ENCODE measurements at places on chromosomes 7 and 10.
A peak's percentile ranks its signal among the peaks of the same experiment; 100 is the strongest.

- no peak for DNase-seq
These were observed 1292.0 kb downstream of the XPNPEP1 start for GRCh38 chr10:108631332-108631731.

GRCh38 chr10:836782-837181, 94.7 kb downstream of the LARP4B start:
- DNase-seq = no peak

GRCh38 chr7:151125470-151125845, 39.2 kb downstream of the AGAP3 start:
- DNase-seq = no peak

DNA sequence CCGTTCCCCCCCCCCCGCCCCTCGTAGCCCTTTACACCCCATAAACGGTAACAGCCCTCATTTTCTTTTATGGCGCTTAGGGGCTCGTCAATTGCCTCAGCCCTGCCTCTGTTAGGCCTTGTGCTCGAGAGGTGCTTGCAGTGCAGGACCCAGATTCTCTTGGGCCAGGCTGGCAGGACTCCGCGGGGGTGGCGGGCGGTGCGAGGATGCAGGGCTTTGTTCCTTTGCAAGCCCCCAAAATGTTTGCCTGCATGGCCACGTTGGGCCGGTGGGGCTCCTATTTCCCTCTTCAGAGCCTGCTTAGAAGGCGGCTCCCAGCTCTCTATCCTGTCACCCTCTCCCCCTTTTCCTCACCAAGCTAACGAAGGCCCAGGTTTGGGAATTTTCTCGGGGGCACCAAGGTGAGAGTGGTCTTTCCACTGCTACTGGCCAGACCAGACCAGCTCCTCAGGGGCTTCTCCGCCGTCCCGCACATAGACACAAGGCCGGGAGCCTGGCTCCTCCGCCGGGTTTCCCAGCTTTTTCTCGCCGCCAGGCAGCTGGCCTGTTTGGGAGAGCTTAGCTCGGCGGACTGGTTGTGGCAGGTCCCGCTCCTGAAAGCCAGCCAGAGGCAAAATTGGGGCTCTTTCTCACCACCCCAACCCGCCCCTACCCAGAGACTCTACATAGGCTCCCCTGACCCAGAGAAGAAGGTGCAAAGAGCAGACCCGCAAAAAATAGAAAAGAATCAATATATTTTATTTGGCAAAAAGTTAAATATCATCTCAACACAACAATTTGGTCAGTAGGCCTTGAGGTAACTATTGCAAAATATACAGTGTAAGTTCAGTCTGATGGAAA, 3.4 kb downstream of the HOXA9 start:
- peak; percentile 55 for DNase-seq

- DNase-seq = no peak
These were observed 9.8 kb downstream of the LARP4B start for GRCh38 chr10:921471-922414.

- DNase-seq = no peak
These were observed 8.8 kb downstream of the LYZL1 start for GRCh38 chr10:29297678-29298077.

- DNase-seq = peak; percentile 8
These were observed 11.4 kb downstream of the CDHR3 start for GRCh38 chr7:105974471-105974870.

DNA sequence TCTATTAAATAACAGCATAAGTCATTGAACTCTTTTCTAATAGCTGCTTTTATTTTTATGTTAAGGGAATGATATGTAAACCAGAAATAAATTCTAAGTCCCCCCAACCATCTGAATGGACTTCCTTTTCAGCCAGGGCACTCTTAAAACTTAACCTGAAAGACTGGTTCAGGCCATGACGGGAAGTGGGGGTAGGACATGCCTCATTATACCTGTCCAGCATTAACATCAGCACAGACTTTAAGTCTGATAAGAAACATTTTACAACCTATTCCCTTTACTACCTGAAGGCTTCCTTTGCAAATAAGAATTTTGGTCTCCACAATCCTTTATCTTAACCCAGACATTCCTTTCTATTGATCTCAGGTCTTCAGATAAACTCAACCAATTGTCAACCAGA, 56.0 kb upstream of the CYP2C18 start:
- DNase-seq = no peak

GRCh38 chr7:42064534-42064933, 172.5 kb downstream of the GLI3 start:
- DNase-seq = no peak

- no peak for DNase-seq
These were observed 60.8 kb downstream of the RAB18 start for GRCh38 chr10:27564880-27565279.

- DNase-seq = no peak
These were observed 3.3 kb downstream of the WIPF3 start for GRCh38 chr7:29809533-29810155.

DNA sequence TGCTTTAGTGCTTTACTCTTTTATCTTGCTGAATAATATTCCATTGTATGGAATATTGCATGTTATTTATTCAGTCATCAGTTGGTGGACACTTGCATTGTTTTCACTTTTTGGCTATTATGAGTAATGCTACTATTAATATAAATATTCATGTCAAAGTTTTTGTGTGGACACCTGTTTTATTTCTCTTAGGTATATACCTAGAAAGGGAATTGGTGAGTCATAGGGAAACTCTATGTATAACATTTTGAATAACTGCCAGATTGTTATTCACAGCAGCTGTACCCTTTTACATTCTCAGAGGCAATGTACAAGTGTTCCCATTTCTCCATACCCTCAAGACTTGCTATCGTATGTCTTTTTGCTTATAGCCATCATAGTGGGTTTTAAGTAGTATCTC, 268.7 kb downstream of the SEMA3A start:
- no peak for DNase-seq

DNA sequence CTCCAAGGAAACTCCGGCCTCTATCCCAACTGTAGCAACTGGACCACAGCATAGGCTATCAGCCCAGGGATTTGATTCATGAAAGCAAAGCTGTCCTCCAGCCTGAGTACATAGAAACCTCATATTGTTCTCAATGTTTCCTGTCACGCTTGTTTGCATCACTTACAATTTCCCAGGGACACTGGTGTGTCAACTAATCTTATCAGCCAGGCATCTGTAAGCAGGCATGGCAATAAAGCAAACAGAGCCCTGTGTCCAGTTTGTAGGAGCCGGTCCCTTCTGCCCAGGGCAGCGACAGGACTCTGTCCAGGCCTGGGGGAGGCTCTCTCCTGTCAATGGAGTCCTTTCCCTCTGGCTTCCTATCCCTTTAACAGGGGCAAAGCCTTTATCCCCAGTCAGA, 23.0 kb upstream of the CDHR3 start:
- DNase-seq = no peak

DNA sequence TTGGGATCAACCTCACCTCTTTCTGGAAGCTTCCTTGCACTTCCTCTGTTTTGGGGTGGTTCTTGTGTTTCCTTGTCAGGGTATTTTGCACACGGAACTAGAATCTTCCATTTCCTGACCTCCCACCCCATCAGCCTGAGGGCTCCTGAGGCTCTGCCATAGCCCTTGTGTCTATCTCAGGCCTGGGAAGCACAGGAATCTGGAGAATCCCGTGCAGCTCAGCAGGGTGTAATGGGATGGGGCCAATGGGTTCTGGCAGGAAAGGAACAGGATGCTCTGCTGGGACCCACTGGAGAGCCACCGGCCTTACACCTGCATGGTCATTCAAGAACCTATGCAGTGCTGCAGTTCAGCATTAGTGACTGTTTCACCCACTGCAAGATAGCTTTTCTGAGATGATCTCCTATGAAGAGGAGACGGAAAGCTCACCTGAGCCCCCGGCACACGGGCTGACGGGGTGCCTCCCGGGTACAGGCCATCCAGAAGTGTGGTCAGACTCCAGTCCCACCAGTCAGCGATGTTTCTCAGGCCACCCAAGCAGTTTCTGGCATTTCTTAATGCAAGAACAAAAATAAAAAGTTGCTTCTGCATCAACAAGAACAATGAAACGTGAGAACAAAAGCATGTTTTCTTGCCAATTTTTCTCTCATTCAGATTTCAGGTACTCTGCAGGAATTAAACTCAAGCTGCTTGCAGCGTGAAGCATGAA, 133.2 kb downstream of the PKD1L1 start:
- DNase-seq = no peak

- DNase-seq = no peak
These were observed 11.1 kb upstream of the ENO4 start for GRCh38 chr10:116838143-116838725.

- DNase-seq = no peak
These were observed 281.1 kb downstream of the CDK14 start for GRCh38 chr7:90877201-90877600.

DNA sequence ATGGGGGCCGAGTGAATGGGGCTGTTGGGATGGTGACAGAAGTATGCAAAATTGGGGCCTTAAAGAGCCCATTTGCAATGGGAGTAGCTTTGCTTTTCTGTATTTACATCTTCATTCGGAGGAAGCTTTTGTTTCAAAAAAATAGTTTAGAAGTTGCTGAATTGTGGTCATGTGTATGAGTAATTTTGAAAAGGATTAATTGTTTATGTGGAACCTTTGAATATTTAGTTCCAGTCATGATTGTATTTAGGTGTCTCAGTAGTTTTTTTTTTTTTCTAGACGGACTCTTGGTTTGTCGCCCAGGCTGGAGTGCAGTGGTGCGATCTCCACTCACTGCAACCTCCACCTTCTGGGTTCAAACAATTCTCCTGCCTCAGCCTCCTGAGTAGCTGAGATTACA, 37.2 kb downstream of the RBM33 start:
- DNase-seq = no peak

DNA sequence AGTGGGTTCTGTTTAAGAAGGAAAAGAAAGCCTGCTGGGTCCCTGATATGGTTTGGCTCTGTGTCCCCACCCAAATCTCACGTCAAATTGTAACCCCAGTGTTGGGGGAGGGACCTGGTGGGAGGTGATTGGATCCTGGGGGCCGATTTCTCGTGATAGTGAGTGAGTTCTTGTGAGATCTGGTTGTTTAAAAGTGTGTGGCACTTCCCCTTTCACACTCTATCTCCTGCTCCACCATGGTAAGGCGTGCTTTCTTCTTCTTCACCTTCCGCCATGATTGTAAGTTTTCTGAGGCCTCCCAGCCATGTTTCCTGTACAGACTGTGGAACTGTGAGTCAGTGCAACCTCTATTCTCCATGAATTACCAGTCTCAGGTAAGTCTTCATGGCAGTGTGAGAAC, 42.6 kb downstream of the INPP5A start:
- DNase-seq = no peak

DNA sequence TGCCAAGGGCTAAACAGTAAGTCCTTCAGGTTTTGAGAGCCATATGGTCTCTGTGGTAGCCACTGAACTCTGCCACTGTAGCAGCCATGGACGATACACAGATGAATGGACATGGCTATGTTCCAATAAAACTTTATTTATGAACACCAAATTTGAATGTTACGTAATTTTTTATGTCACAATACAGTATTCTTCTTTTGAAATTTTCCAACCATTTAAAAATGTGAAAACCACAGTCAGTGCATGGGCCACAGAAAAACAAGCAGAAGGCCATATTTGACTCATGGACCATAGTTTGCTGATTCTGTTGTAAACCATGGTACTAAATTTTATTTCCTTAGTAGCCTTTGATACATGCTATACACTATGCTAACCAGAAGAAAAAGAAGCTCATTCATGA, 361.8 kb downstream of the MAGI2 start:
- DNase-seq = no peak

GRCh38 chr10:12549297-12549696, 199.9 kb downstream of the CAMK1D start:
- no peak for DNase-seq

DNA sequence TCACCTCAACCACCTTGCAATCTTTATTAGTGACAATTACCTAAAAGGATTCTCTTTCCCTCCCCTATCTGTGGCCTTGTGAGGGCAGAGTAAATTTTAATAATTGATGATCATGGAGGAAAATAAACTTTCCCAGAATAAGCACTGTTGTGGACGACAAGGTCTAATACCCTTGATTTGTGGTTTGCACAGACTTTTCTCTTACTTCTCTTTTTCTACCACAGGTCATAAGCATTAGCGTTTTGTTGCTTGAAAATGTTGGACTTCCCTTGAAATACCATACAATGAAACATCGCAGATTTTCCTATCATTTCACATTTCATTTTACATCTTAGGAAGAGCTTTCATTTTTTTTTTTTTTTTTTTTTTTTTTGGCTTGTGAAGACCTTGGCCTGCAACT, 188.1 kb upstream of the TMEM72 start:
- no peak for DNase-seq

All from activated CD8-positive, alpha-beta memory T cell treated with anti-CD3 and anti-CD28 coated beads, Interleukin-2, amount 50 U/mL, for 48 hours (primary cell).